ENCODE measurements at places on chromosomes 3 and 15.
A peak's percentile ranks its signal among the peaks of the same experiment; 100 is the strongest.

DNA sequence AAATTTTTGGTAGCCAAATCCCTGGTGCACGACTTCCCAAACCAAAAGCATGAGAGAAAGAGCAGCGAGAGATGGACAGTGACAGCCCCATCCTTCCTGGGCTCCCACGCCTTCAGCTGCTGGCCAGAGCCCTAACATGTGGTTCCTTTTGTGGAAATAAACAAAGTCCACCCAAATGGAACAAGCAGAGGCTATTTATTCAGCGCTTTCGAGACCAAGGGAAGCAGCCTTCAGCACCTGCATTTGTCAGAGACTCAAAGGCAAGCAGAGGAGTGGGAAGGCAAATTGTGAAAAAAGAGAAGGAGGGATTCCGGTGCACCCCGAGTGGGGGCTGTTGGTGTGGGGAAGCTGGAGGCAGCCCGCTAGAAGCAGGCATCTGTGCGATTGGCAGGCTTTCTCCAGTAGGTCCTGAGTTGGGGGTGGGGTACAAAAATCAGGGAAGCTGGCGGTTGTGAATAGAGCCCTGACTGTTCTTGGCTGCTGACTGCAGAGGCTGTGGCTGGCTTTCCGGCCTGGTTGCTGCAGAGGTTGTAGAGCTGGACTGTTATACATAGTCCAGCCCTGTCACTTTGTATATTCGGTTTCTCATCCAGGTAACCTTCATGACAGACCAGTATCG lies 427.2 kb downstream of the OCA2 start:
- DNase-seq = peak; percentile 59

GRCh38 chr3:197495999-197496745 lies 59.6 kb downstream of the BDH1 start:
- DNase-seq = no peak

- no peak for DNase-seq
Observed at GRCh38 chr3:195543500-195544229, 540 bp upstream of the PPP1R2 start.

- no peak for DNase-seq
Observed at GRCh38 chr15:39631357-39631756, 50.5 kb downstream of the THBS1 start.

DNA sequence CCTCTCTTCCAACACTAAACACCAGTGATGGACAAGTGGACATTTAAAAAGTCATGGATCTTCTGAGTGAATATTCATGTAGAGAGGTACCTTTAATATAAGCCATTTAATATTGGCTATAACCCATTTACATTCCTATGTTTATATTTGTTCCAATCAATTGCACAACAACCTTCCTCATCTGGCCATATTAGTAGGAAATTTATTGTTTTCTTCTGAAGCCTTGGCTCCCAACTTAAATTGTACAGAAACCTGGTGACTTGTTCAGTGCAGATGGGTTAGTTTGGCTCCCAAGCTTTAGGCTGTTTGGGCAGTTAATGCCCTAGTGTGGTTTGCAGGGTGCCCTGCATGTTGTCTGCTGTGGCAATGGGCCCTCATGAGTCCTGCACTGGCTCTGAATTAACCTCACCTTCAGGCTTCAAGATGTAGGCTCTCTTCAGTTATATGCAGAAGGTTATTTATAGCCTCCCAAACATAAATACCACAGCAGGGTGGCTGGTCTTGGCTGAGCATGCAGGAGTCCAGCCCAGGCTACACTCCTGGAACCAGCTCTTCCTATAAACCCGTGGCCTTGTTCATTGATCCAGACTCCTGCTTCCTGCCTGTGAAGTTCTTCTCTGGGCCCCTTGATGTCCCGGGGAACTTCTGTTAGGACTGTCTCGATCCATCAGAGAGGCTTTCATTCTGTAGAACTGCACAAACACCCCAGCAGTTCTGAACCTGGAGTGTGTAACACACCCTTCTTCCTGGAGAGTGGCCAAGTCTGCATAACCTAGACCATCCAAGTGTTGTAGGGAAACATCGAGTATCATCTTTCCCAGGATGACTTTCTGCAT lies 57.0 kb downstream of the DUT start:
- peak; percentile 56 for DNase-seq

GRCh38 chr3:115469649-115470048 lies 153.7 kb upstream of the GAP43 start:
- DNase-seq = no peak

GRCh38 chr3:164144824-164145223 lies 933.5 kb downstream of the SI start:
- DNase-seq = no peak

- DNase-seq = no peak
Observed at GRCh38 chr3:14520149-14520548, 20.0 kb downstream of the GRIP2 start.

GRCh38 chr3:197354568-197355001 lies 56.2 kb upstream of the DLG1 start:
- no peak for DNase-seq

- no peak for DNase-seq
Observed at GRCh38 chr3:174270841-174271240, 588.3 kb upstream of the NAALADL2 start.

DNA sequence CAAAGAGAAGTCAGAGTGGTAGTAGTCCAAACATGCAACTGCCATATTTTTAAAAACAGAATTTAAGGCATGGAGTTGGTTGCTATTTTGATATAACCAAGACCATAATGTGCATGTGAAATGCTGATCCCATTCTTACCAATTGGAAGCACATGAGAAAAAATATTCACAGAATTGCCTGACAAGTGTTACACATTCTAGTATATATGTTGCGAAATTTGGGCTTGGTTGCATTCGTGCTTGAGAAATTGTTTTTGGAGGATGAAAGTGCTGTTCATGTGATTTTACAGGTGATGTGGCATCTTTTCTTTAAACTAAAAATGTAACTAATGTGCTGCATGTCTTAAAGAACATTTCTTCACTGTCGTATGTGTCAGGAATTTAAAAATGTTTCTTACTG lies 199.7 kb downstream of the CHL1 start:
- no peak for DNase-seq

DNA sequence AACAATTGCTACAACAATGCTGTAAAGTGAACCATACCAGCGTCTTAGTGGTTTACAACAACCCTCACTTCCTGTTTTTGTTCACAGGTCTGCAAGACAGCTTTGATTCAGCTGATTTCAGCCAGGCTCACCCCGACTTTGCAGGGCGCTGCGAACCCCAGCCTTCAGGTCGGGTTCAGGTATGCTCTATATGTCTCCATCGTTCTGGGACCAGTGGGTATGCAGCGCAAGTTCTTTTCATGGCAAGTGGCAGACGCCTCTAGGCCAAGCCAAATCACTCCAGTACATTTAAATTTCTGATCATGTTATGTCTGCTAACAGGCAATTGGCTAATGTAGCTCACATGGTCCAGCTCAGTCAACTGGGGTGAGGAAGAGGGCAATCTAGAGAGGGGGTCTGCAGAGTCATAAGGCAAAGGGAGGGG lies 52.4 kb upstream of the RGMA start:
- DNase-seq = no peak

DNA sequence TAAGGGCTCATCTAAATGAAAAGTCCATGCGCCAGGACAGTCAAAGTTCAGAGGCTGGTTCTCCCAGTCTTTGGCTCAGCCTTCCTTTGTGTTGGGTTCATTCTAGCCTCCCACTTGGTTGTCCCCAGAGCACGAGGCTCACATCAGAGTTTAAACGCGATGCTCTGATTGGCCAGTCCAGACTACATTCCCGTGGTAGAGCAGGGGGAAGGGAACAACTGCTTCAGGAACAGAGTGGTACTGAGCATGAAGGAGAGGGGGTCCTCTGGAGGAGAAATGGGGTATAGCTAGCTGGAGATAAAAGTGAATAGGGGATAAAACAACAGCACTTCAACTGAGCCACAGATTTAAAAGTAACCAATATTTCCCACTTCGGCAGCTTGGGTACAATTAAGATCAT lies 32.2 kb downstream of the ANAPC13 start:
- peak; percentile 38 for DNase-seq

DNA sequence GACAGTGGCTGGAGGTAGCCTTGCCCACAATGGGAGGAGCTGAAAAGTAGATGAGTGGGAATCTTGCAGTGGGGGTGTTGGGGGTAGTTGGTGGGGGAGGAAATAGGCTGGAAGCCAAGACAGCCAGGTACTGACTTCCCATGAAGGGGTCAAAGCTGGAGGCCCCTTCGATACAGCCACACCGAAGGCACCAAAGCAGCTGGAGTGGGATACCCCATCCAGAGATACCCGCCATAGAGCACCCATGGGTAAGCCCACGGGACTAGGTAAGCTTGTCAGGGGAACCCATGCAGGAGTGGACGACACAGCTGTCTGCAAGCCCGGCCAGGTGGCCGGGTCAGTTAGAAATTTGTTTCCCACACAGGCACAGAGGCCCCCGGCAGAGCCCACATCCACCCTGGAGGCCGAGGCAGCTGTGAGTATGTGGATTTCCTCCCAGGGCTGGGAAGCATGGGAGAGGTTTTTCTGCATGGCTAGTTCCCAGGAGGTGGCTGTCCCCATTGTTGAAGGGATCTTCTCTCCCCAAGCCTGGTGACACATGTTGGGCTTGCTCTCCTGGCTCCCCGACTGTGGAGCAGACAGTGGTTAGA lies 28.6 kb downstream of the PRR23E start:
- no peak for DNase-seq

Data from osteocyte (in vitro differentiated cells).